Right renal cortex interstitium (tissue), 3 donors: ENCODE measurements at places on chromosomes 13 and 19.

DNA sequence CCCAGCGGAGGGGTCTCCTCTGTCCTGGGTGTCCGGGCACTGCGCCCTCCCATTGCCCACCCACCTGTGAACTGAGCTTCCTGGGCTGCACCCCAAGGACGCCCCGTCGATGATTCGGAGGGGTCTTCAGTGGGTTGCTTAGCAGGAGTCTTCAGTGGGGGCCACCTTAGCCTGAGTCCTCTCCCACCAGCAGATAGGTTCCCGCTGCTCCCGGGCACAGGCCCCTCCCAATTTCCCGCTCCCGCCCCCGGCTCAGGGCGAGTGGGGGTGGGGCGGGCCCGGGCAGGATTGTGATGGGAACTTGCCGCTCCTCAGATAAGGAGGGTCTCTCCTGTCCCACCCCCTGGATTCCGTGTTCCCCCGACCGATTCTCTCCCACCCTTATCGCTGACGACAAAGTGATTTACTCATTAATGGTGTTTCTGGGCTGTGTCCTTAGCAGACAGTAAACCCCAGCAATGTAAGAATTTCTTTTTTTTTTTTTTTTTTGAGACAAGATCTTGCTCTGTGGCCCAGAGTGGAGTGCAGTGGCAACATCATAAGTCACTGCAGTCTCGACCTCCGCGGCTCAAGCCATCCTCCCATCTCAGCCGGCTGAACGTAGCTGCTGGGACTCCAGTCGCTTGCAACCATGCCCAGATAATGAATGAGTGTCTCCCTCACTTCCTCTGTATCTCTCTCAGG, 655 bp upstream of the S1PR5 start:
- DNase-seq = no peak

- DNase-seq = no peak
Measured at GRCh38 chr19:8403098-8403819, 9.8 kb upstream of the MARCHF2 start.

GRCh38 chr19:19280561-19280960, 7.5 kb upstream of the TM6SF2 start:
- no peak for DNase-seq

GRCh38 chr19:47124937-47125668, 5.5 kb upstream of the SAE1 start:
- no peak for DNase-seq

GRCh38 chr19:1901940-1902404, 3.2 kb upstream of the ADAT3 start:
- DNase-seq = no peak

DNA sequence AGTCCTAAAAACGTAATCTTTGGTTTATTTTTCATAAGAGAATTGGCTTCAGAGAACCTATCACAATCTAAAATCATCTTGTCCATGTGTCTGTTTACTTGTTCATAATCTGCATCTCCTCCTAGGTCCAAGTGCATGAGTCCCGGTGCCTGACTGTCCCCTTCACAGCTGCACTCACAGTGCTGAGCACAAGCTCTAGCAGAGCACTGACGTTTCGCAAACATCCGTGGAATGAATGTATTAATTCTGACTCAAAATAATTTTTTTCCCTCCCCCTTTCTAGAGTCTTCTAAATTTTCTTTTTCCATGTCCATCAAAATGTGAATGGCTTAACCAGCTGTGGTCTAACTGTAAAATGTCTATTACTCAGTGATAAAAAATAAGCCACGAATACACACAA, 245.5 kb upstream of the TSHZ3 start:
- DNase-seq = no peak

- no peak for DNase-seq
Measured at GRCh38 chr13:63092456-63092855, 1676.8 kb upstream of the PCDH20 start.

- DNase-seq = no peak
Measured at GRCh38 chr19:10760273-10760944, 42.5 kb downstream of the DNM2 start.

GRCh38 chr13:51349016-51349415, 9.5 kb downstream of the SERPINE3 start:
- no peak for DNase-seq

DNA sequence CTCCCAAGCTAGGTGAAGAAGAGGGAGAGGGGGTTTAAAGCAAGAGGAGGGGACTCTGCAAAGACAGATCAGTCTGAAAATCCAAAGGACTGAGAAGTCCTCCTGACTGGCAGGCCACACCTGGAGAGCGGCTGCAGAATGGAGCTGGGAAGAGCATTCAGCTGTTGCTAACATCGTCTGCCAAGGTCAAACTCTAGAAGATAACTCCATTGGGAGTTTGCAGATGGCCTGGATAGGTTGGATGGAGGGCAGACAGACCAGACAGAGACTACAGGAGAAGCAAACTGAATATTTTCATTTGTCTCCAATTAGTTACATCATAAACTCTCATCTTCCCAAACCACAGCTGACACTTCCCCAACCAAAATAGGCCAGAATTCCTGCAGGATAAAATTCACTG, 19.9 kb upstream of the SHISA2 start:
- DNase-seq = no peak

DNA sequence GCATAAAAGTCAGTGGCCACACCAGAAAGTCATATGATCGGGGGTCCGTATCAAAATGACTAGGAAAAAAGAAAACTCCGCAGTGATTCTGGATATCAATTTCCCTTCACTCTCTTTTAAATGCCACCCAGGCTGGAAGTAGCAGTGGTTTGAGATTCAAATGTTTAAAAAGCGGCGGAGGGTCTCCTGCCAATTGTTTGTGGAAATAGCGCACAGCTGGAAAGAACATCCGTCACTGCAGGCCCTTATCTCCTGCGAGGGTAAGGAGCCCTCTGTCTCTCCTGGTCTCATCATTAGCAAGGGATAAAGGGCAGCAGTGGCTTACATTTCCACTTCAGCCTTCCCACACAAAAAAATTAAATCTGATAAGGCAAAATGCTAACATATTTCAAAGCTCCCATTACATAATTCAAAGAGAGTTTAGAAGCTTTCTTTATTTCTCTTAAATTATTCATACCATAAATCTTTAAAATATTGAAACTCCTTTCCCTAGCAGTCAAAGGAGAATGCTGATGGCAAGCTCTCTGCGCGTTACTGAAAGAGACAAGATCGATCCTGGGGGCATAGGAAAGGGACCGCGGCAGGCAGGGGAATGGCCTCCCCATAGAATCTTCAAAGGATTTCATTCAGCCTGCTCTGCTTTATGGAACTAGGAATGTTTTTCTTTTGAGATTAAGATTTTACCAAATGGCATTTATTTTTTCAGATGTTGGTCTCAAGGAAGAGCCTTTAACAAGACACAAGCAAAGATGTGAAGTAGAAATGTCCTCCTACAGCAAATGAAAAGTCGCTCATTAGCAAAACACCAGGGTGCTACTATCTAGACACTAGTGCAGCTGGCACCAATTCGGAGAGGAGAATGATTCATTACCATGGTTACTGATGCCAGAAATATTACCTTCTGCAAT, 35.0 kb downstream of the AMER2 start:
- DNase-seq = no peak

DNA sequence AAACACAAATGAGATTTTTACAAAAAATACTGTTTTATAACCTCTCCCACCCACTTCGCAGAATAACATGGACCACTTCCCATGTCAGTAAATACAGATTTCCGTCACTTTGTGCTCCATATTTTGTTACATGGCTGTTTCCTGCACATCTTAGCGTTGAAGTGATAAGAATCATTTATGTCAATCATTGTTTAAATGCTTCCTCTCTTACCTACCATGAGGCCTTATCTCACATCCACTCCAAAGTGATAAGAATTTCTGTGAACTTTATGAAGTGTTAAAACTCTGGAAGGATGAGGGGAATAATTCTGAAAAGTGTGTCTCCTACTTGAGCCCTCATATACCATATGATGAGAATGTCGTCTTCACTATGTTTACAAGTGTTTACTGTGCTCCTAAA, 36.6 kb upstream of the IL17D start:
- DNase-seq = no peak

DNA sequence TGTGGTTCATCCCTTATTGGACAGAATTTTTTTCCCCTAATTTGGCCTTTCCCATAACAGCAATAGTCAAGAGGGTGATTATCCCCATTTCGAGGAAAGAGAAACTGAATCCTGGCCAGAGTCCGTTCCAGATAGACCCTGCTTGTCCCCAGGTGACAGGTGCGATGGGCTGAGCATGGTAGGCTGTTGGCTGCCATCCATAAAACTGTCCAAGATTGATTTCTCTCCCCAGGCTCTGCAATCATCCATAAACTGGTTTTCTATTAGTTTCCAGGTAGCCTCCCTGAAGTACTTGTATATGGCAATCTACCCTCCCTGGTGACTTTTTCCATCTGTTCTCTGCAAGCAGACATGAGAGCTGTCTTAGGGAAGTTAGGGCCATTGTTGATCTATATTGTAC, 25.4 kb downstream of the SERP2 start:
- no peak for DNase-seq

DNA sequence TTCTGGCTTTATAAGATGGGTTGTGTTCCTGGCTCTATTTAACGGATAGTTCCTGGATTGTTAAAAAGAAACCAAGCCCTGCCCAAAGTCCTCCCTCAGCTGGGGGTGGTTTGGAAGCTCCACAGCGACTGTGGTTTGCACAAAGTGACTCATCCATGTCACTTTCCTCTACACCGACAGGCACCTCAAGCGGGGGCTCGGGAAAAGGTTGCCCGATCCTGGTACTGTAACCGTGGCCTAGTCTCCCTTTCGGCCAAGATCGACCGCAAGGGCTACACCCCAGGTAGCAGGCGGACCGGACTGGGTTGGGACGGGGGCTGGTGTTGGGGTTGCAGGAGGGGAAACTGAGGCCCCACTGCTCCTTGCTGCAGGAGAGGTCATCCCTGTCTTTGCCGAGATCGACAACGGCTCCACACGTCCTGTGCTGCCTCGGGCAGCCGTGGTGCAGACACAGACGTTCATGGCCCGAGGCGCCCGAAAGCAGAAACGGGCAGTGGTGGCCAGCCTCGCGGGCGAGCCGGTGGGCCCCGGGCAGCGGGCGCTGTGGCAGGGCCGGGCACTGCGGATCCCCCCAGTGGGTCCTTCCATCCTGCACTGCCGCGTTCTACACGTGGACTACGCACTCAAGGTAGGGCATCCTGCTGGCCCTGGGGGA, 1.6 kb downstream of the ARRDC2 start:
- DNase-seq = no peak

DNA sequence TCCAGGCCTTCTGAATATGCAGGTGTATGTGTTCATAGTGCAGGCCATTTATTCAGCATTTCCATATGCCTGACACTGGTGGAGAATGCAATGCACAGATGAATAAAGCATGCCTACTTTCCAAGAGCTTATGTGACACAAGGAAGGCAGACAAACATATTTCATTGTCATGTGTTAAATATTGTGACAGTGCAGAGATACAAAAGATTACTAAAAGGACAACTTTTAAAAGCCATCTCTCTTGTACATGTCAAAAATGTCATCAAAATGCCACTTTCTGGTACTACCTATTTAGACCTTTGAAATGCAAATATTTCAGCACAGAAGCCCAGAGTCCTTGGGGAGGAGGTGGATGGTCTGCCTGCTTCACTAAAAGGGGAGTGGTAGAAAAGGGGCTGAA, 254.5 kb downstream of the FGF14 start:
- no peak for DNase-seq

DNA sequence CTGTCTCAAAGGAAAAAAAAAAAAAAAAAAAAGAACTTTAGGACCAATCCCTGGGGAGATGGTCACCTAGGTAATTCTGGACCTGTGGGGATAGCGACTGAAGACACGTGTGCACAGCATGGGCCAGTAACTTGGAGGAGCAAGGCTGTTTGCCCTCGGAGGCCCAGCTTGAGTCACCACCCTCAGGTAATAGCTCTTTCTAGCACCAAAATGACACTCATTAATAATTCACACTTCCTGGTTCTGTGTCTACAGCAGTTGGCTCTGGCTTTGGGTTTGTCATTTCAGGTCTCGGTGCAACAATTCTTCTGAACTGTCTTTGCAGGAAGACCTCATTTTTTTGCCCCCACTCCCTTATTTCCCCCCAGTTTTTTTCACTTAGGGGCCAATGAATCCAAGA, 3.9 kb upstream of the ATP11A start:
- no peak for DNase-seq

GRCh38 chr13:25291691-25292090, 4.4 kb upstream of the MTMR6 start:
- DNase-seq = no peak

DNA sequence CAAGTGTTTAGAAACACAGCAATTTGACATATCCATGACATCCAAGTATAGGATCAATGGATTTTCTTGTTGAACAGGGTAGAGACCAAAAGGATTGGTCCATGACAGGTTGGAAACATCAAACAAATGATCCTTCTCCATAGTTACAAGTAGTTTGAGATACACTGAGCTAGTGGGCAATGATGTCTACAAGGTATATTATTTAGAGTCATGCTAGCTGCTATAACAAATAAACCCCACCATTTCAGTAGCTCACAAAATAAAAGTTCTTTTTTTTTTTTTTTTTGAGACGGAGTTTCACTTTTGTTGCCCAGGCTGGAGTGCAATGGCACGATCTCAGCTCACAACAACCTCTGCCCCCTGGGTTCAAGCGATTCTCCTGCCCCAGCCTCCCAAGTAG, 4.9 kb upstream of the HAUS5 start:
- no peak for DNase-seq

DNA sequence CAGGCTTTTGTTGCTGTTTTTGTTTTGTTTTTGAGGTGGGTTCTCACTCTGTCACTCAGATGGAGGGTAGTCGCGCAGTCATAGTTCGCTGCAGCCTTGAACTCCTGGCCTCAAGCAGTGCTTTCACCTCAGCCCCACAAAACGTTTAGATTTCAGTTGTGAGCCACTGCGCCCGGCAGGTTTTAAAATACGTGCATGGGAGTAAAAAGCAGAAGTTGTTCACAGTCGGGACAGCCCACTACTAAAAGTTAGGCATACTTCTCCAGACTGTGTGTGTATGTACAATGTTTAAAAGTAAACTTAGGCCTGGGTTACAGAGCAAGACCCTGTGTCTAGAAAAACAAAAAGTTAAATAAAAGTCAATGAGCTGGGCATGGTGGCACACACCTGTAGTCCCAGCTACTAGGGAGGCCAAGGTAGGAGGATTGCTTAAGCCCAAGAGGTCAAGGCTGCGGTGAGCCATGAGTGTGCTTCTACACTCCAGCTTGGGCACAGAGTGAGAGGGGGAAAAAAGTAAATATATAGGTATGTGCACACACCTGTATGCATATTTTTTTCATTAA, 6.1 kb downstream of the SAFB start:
- DNase-seq = no peak

GRCh38 chr19:1097810-1098176, 2.6 kb upstream of the POLR2E start:
- DNase-seq = no peak

GRCh38 chr13:95679722-95680121, 2.8 kb downstream of the DNAJC3 start:
- no peak for DNase-seq

DNA sequence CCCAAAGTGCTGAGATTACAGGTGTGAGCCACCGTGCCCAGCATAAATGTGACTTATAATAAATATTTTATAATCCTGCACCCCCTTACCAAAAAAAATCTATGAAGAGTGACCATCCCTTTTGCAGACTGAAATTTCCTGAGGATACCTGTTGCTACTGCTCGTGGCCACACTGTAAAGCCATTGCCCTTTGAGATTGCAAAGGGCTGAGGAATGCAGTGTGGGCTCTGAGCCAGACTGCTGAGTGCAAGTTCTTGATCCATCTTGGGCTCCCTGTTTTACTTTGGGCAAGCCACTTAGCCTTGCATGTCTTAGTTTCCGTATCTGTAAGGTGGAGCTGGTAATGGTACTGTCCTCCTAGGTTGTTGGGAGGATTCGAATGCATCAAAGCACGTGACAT, 23.4 kb downstream of the SIPA1L3 start:
- DNase-seq = no peak

- DNase-seq = no peak
Measured at GRCh38 chr19:5580161-5580571, 12.4 kb upstream of the TINCR start.
